ENCODE measurements at places on chromosomes 2 and 18.
A peak's percentile ranks its signal among the peaks of the same experiment; 100 is the strongest.

DNA sequence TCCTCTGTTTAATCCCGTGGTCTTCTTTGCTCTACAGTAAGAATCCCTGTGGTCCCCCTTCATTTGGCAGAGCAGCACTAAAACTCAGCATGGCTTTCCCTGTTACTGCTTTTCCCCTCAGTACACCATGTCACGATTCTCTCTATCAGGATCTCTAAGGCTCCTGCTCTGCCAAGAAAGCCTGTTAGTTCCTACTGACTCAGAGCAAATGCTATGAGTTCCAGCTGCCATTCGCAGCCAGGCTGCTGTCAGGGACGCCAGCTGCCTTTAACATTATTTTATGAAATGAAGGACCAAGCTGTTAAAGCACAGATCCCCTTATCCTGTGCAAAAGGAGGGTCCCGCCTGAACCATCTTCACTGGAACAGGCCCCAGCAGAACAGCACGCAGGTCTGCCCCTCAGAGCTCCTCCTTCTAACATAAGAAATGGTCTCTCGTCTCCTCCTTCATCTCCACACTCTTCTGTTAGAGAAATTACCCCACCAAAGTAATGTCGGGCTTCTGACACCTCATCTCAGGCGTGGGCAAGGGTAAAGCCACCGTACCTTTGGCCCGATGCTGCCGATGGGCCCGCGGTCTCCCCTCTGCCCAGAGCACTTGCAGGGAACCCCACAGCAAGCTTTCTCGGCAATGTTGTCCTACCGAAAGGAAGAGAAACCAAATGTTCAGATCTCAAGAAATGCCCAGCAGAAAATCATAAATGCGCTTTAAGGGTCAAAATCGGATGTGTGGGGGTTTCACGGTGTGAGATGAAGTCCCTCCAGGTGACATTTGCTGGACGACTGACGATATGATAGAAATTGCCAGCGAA, 52.6 kb downstream of the COL6A3 start:
- no peak for DNase-seq

- DNase-seq = peak; percentile 64
Observed at GRCh38 chr2:154698721-154699574, 453 bp downstream of the KCNJ3 start.

DNA sequence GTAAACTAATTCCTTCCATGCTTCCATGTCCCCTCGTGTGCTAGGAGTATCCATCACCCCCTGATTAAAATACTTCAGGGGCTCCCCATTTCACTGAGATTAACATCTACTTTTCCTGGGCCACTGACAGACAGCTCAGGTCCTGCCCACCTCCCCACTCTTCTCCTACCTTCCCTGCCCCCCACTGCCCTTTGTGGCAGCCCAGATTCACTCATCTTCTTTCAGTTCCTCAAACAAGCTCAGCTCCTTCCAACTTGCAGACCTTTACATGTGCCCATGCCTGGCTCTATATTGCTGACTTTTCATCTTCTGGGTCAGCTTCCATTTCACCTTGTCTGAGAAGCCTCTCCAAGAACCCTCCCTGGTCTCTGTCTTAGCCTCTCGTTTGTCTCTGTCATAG, 12.0 kb downstream of the RUFY4 start:
- DNase-seq = no peak

- DNase-seq = no peak
Observed at GRCh38 chr2:226483143-226483542, 316.5 kb downstream of the IRS1 start.

GRCh38 chr2:21772624-21773023, 648.9 kb downstream of the TDRD15 start:
- no peak for DNase-seq

- DNase-seq = no peak
Observed at GRCh38 chr18:29259838-29260237, 1082.9 kb upstream of the CDH2 start.

- DNase-seq = no peak
Observed at GRCh38 chr2:238046725-238047270, 14.0 kb upstream of the SCLY start.

GRCh38 chr18:2304378-2305175, 266.7 kb downstream of the METTL4 start:
- no peak for DNase-seq

- no peak for DNase-seq
Observed at GRCh38 chr18:62997076-62997475, 281.7 kb downstream of the PHLPP1 start.

DNA sequence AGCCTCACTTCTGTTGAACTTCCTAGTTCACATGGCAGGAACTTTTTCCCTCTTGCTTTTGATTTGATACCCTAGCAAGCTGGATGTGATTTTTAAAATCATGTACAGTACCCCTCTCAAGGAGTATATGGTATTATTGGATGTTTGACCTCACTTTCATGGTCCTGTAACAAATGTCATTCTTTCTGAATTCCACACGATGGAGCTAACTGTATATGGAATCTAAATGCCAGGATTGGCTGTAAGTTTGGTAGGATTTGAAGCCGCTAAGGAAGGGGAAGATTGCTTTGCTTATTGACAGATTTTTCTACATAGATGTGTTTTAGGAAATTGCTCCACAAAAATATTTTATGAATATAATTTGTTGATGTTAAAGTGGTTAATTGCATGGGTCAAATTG, 18.3 kb downstream of the MAIP1 start:
- DNase-seq = no peak

DNA sequence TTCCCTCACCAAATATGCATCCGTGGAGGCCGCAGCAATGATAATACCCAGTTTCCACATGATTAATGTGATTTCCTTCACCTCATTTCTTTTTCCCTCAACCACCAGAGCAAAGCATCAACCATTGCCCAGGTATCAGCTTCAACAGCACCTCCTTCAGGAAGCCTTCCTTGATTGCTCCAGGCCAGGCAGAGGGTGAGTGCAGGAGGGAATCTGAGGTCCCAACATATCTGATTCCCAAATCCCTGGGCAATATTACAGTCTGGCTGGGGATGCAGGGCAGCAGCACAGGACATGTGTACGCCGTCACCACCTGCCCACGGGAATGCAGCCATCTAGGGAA, 142.4 kb upstream of the MYCN start:
- no peak for DNase-seq

GRCh38 chr2:119837759-119838158, 78.0 kb downstream of the PTPN4 start:
- DNase-seq = no peak

GRCh38 chr2:76448956-76449355, 738.2 kb upstream of the GCFC2 start:
- no peak for DNase-seq

GRCh38 chr2:32652555-32653209, 24.8 kb downstream of the TTC27 start:
- no peak for DNase-seq

DNA sequence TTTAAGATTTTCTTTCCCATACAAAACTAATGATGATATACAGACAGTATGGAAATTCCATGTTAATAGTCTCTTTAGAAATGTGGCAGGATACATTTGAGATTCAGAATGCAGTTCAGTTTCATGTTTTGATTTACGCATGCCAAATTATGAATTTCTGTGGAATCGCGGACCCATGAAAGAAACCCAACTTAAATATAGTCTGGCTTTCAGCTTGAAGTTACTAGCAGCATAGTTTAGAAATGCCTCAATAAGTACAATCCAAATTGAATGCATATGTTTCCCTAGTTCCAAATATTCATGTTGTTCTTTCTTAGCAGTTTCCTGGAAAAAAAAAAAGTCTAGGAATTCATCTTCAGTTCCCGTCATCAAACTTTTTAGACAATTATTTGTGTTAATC, 164.1 kb upstream of the RASGRP3 start:
- no peak for DNase-seq

- DNase-seq = no peak
Observed at GRCh38 chr2:216031960-216032689, 18.8 kb upstream of the MREG start.

DNA sequence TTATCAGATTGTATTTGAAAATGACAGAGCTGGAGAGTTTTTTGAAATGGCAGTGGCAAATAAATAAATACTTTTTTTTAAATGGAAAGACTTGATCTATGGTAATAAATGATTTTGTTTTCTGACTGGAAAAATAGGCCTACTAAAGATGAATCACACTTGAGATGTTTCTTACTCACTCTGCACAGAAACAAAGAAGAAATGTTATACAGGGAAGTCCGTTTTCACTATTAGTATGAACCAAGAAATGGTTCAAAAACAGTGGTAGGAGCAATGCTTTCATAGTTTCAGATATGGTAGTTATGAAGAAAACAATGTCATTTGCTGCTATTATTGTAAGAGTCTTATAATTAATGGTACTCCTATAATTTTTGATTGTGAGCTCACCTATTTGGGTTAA, 30.9 kb downstream of the CD28 start:
- no peak for DNase-seq

DNA sequence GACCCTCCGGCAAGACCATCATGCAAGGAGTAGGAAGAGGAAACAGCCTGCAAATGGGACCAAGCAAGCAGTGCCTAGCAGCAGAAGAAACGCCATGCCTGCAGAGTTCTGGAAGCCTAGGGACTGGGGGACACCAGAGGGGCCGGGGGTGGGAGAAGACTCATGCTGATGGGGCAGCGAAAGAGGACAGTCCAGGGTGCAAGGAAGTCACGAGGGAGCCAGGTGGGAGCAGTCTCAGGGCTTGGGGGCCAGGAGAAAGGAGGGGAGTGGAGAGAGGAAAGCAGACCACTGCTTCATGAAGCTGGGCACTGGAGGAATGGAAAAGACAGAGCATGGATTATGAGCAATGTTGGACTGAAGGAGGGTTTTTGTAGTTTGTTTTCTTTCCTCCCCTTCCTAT, 119.4 kb upstream of the CAPN13 start:
- no peak for DNase-seq

DNA sequence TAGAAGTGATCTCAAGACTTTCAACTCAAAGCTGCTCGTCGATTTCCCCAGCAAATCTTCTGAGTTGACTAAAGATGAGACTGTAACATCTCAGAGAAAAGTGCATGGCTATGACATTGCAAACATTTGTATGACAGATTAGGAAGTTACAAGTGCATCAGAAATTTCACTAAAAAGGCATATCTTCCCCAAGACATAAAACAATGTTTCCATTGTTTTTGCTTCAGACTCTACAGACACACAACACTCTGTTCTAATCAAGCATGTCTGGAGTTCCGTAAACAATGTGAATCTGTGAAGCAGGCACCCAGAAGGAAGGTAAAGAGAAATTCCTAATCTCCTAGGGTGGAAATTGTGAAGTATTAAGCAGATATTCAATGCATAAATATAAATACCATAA, 144.6 kb upstream of the LYPD1 start:
- no peak for DNase-seq

DNA sequence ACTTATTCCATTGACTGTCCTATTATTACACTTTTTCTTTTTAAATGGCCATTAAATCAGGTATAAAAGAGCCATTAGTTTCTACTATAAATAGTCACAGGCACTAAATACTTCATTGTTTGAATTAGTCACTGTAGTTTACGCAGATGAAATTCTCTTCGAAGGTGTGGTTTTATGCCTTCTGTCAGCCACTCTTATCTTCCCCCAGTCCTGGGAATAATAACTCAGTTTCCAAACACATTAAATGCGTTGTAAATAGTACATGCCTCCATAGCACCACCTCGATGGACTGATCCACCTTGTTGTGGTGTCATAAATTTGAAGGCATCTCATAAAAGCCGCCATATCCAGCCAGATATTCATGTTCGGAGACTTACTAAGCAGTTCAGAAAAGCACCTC, 72.1 kb upstream of the PARD3B start:
- no peak for DNase-seq

- no peak for DNase-seq
Observed at GRCh38 chr2:100886085-100886484, 66.1 kb downstream of the NPAS2 start.

DNA sequence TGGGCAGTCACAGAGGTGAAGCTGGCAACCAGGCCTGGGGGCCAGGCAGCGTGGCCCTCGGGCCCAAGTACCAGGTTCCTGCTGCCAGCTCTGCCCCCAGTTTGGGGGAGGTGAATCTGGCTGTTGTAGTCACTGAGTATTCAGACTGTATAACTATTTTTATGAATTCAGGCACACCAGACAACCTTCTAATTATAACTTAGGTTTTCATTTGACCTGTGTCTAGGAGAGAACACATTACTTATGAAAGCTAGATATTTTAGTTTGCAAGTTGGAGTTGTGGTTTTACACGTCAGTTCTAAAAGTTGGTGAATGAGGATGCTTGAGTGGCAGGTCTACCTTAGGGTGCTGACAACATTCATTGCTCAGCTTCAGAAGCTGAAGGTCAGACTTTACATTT, 71.7 kb downstream of the LIMS1 start:
- no peak for DNase-seq

- no peak for DNase-seq
Observed at GRCh38 chr2:24259316-24259715, 84.5 kb downstream of the FAM228A start.

- DNase-seq = no peak
Observed at GRCh38 chr18:55552526-55553189, 35.3 kb downstream of the TCF4 start.

DNA sequence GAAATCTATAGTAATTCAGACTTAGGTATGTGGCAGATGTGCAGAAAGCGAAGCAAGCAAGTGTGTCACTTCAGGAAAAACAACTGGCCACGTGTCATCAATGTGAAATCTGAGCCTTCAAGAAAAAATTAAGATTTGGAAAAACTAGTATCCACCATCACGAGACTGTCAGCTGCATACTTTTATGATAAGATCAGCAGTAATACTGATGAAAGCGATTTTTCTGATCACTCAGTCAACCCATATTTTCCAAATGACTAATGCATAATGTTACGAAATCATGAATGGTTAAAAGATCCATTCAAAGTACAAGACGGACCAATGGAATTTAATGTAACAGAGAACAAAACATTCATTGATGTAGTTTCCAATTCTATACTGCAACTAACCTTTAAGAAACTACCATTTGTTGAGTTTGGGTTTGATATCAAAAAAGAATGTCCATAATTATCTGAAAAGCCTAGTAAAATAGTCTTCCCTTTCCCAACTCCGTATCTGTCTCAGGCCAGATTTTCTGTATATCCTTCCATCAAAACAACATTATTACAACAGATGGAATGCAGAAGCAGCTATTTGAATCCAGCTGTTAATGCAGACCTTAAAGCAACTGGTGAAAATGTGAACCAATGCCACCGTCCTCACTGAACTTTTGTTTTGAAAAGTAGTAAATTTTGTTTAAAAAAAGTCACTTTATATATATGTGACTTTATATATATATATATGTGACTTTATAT, 17.0 kb upstream of the BCL2 start:
- no peak for DNase-seq

DNA sequence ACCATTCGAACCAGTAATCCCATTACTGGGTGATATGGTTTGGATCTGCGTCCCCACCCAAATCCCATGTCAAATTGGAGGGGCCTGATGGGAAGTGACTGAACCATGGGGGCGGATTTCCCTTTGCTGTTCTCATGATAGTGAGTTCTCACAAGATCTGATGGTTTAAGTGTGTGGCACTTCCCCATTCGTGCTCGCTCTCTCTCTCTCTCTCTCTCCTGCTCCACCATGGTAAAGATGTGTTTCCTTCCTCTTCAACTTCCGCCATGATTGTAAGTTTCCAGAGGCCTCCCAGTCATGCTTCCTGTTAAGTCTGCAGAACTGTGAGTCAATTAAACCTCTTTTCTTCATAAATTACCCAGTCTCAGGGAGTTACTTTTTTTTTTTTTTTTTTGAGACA, 62.6 kb downstream of the NBAS start:
- DNase-seq = no peak

- peak; percentile 93 for DNase-seq
Observed at GRCh38 chr18:23071285-23071684, 64.0 kb upstream of the CABLES1 start.

All from spleen (tissue), 13 donors.